ENCODE measurements at places on chromosomes 2 and 18.

- DNase-seq: no peak
Observed at GRCh38 chr18:10239103-10239502, 215.3 kb upstream of the APCDD1 start.

DNA sequence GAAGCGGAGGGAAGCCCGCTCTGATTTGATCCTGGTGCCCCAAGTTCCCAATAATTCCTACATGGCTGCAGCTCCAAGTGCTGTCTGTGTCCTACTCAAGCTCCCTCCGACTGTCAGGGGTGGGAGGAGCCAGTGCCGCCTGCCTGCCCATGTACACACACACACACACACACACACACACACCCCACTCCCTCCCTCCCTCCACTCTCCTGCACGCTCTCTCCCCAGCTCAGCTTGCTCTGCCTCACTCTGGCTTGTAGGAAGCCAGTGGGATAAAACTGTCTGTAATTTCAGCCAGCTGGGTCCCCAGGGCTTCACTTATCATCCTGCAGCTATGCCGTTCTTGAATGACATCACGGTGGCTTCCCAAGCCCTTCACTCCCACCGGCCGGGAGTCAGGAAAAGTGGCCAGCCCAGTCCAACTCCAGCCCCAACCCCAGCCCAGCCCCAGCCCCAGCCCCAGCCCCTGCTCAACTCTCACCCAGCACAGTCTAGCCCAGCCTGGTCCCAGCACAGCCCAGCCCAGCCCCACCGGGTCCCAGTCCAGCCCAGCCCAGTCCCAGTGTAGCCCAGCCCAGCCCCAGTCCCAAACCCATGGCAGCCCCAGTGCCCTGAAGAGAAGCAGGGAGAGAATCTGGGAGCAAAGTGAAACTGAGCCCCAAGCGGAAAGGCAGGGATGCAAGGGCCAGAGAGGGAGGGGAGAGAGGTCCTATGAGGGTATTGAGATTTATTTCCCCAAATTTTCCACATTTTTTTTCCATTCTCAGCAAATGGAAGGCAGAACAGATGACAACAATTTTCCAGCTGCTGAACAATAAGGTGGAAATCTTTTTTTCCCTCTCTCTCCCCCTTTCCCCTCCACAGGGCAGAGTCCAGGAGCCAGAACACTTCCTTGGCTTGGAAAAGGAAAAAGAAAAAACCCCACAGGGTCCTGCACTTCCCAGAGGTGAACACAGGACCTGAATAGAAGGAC is 144.0 kb downstream of the TNS1 start:
- no peak for DNase-seq

- DNase-seq: no peak
Observed at GRCh38 chr2:138187221-138187620, 222.9 kb downstream of the HNMT start.

GRCh38 chr18:6629635-6630140 is 99.8 kb upstream of the ARHGAP28 start:
- no peak for DNase-seq

DNA sequence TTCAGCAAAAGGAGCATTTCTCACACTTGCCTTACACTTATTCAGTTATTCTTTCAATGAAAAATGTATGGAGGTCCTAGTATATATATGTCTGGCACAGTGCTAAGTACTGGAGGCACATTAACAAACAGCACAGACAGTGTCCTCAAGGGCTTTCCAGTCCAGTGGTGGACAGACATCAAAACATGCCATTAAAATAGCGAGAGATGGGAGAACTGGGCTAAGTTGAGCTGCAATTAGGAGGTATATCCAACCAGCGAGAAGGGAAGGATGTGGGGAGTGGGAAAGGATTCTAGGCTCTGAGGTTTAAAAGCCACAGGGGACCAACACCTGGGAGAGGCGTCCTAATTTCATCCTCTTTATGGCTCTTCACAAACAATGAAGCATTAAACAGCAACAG is 127.5 kb upstream of the TTC39C start:
- no peak for DNase-seq

DNA sequence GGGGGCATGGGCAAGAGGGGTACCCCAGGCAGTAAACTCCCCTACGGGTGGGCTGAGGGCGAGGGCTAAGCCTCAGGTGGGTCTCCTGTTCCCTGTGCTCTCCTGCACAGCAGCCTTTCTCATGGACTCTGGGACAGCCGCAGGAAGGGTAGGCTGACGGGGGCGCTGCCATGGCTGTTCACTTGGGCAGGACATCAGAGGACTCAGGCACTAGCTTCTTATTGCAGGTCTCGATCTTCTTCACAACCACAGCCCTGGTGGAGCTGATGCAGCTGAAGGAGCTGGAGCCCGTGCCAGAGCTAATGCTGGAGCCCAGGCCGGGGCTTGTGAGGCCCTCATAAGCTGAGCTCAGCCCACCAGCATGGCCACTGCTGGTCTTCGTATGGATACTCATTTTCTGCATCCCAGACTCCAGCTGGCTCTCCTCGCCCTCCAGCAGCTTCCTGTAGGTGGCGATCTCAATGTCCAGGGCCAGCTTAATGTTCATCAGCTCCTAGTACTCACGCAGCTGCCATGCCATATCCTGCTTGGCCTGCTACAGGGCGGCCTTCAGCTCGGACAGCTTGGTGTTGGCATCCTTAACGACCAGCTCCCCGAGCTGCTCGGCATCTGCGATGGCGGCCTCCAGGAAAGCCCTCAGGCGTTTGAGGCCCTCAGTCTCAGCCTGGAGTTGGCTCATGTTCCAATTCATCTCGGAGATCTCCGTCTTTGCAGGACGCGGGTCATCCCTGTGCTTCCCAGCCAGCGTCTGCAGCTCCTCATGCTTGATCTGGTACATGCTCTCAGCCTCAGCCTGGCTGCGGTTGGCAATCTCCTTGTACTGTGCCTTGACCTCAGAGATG is 359.8 kb upstream of the SETBP1 start:
- no peak for DNase-seq

DNA sequence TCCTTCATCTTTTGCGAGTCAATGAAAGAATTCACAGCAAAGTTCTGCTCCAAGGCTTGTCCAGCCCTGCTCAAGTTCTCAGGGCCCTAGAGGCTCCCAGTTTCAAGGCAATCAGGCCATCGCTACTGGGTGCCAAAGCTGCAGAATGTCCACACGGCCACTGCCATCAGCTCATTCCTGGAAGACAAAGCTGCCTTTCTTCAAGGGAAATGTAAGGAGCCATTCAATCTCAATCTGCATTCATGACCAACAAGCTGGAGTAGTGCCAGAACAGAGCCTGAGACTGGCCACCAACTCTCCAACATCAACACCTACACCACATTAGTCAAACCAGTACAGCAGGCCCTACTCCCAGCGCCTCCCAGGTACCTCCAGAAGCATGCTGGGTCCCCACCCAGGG is 202.2 kb downstream of the TCF4 start:
- DNase-seq: no peak

GRCh38 chr2:33181466-33181865 is 234.7 kb downstream of the LTBP1 start:
- DNase-seq: no peak

DNA sequence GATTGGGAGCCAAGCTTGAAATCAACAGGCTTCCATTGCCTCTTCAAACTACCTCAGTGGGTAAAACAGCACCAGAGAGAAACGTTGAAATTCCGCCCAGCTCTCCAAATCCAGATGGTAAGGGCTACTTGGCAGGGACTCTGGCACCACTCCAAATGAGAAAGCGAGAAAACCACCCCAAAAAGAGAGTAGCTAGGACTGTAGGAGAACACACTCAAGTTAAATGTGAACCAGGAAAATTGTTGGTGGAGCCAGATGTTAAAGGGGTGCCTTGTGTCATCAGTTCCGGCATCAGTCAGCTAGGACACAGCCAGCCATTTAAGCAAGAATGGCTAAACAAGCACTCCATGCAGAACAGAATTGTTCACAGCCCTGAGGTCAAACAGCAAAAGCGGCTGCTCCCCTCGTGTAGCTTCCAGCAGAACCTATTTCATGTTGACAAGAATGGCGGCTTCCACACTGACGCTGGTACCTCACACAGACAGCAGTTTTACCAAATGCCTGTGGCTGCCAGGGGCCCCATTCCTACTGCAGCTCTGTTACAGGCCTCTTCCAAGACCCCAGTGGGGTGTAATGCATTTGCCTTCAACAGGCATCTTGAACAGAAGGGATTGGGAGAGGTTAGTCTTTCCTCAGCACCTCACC is 167.3 kb downstream of the ASXL3 start:
- DNase-seq: no peak

DNA sequence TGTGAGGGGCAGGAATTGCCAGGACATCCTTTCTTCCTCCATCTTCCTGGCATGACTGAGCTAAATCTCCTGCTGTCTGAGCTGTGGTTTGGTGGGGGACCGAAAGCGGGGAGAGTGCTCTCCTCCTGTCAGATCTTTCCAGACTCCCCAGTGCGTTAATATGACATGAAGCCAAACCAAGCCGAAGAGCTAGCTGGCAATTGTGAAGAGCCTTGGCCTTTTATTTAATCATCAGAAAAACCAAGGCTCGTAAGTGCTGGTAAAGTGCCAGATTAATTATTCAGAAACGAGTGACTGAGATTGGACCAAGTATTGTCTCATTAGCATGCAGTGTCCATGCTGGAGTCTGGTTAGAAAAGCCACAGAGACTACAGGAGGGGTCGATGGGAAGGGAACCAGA is 14.5 kb upstream of the LRPPRC start:
- no peak for DNase-seq

DNA sequence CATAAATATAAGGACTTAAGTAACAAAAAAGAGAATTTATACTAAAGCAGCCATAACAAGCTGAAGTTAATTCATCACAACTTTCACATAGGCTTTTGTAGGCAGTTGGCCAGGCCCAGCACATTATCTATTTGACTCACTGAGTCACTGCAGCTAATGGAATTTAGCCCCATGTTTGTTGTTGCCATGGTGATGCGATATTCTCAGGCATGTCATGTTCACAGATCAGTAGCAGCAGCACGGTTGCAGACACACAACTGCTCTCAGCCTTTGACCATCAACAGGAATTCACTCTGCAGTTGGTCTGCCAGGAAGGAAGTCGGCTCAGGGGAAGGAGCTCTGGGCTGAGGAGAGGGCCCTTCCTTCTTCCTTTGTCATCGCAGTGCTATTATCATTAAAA is 639.8 kb downstream of the TMEM182 start:
- no peak for DNase-seq

DNA sequence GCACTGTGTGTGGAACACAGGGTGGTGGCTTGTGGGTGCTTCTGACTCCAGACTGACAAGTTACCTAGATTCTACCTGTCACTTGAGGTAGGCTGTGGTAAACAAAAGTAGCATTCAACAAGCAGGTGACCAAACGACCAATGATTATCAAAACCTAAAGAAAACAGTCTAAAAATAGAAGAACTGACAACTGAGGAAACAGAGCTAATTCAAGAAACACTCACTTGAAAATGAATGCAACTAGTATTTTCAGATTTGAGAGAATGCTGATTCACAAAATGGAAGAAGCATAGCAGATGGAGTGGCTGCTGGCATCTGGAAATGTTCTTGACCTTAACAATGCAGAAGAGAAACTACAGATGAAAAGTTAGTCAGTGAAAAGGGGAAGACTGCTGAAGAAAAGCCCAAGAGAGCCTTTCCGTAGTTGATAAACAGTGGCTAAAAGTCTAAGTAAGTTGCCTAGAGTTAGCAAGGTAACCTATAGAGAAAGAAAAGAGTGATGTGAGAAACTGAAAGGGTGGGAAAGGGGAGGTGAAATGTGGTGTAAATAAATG is 170.4 kb downstream of the NCK2 start:
- no peak for DNase-seq

DNA sequence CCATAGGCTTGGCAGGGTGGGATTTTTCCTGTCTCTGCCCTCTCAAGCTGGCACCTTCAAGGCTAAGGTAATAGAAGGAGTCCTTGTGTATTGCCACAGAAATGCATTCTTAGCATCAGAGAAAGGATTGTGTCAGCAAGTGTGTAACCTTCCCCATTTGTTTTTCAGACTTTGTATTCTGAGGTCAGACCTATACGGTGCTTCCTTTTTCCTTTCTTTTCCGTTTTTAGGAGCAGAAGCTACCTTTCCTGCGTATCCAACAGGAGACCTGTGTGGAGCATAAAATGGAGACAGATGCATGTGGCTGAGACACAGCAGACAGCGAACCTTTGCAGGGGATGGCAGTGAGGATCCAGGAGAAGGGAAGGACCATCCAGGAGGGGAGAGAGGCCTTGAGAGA is 46.6 kb downstream of the ARL5A start:
- no peak for DNase-seq

- no peak for DNase-seq
Observed at GRCh38 chr18:74116633-74117554, 30.7 kb downstream of the FBXO15 start.

GRCh38 chr2:158464426-158465281 is 7.9 kb downstream of the PKP4 start:
- DNase-seq: peak; percentile 42

GRCh38 chr18:12579775-12580174 is 78.1 kb downstream of the SPIRE1 start:
- DNase-seq: peak; percentile 13

DNA sequence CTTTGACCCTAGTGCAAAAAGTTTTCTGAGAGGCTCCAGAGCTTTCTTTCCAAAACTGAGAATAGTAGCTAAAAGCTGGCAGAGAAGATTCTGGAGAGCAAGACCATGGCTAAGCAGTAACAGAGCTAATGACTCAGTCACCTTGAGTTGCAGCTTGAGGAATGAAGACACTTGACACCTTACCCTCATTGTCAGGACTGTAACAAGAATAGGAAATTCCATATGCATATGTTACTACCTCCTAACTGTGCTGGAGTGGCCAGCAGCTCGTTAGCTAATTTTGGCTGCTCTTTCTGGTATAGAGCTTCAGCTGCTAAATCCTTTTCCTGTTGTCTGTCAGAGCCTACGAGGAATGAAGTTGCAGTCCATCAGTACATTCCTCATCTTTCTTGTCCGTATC is 68.6 kb upstream of the LHCGR start:
- DNase-seq: no peak

DNA sequence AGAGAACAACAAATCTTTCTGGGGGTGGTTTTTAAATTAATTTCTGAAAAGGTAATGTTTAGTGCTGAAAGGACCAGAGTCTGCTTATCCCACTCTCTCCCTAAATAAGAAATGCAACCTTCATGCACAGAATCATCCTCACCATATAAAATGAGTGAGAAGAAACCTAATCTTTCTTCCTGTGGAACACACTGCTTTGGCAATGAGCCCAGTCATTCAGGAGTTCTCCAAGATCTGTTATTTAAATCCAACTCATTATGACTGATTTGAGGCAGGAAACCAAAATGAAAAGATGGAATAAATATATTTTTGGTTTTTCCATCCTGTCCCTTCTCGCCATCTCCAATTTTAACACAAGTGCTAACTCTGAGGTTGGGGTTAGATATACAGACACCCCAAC is 228.3 kb downstream of the SRBD1 start:
- no peak for DNase-seq

DNA sequence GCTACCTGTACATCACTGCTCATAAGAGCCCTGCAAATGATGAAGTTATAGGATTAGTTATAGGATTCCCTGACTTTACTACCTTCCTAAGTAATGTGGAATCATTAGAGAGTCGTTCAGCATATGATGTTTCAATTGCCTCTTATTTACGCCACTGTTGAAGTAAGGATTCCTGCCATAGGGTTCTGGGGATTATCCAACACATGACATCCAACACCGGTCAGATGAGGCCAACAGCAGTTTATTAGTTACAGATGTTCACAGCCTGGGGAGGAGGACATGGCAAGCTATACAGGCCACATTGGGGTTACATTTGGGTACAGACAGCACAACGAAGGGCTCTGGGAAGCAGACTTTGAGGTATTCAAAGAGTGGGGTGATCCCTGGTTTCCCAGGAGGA is 134.1 kb upstream of the MC4R start:
- DNase-seq: no peak

GRCh38 chr2:182951948-182952663 is 85.7 kb upstream of the FRZB start:
- DNase-seq: peak; percentile 8

GRCh38 chr2:100278986-100279385 is 43.3 kb downstream of the LONRF2 start:
- no peak for DNase-seq

GRCh38 chr2:191929288-191929687 is 82.4 kb upstream of the CAVIN2 start:
- no peak for DNase-seq

Data from GM20000 (cell line).